ENCODE measurements at places on chromosomes 11 and 22.

GRCh38 chr11:7546324-7546791, 32.6 kb downstream of the PPFIBP2 start:
- no peak for DNase-seq

GRCh38 chr11:61095021-61095420, 7.3 kb upstream of the CD5 start:
- no peak for DNase-seq

DNA sequence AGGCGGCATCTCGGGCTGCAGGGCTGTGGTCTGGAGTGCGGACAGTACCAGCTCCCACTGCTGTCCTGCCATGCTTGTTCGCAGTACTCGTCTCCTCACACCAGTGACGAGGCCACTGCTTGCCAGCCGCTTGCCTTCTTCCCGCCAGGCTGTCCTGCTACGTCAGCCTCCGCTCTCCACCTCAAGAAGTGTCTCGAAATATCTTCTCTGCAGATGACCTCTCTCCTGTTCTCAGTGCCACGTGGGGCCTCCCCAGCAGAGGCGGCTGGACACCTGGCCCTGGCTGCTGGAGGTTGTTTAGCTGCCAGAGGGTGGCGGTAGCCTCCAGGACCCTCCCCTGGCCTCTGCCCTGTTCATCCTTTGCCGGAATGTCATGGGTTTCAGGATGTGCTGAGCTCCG, 3.1 kb upstream of the CCDC188 start:
- DNase-seq = no peak

- DNase-seq = no peak
These were observed 2.4 kb upstream of the LGALS1 start for GRCh38 chr22:37672920-37673455.

DNA sequence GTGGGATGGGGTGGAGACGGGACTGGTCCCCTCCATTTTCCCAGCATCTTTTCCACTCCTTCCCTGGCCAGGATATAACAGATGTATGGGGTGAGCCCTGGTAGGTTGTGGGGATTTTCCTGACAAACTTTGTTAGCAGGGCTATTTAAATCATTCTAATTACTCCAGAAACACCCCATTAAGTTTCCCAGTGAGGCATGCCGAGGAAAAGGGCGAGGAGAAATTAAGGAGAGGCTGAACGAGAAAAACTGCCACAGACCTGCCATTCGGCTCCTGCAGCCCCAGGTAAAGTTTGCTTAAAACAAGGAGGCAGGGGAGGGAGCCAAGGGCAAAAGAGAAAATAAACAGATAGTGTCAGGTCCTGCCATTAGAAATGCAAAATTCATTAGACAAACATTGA, 428.2 kb downstream of the BUD13 start:
- DNase-seq = no peak

DNA sequence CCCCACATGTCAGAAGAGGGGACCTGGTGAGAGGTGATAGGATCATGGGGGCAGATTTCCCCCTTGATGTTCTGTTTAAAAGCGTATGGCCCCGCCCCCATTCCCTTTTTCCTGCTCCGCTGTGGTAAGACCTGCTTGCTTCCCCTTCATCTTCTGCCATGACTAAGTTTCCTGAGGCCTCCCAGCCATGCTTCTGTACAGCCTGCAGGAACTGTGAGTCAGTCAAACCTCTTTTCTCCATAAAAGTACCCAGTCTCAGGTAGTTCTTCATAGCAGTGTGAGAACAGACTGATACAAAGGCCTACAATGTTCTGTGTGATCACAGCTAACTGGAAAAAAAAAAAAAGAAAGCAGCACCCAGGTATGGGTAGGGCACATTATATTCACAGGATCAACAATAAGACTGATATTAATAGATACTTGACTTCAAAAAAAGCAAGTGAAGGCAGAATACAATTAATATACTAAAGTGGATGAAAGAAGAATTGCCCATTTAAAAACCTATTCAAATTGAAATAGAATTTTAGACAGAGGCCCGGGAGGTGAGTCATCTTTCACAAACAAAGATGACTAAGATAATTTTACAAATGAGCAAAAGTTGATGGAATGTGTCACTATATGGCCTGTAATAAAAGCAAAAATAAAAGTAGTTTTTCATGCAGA, 1.7 kb upstream of the OR52K1 start:
- no peak for DNase-seq

DNA sequence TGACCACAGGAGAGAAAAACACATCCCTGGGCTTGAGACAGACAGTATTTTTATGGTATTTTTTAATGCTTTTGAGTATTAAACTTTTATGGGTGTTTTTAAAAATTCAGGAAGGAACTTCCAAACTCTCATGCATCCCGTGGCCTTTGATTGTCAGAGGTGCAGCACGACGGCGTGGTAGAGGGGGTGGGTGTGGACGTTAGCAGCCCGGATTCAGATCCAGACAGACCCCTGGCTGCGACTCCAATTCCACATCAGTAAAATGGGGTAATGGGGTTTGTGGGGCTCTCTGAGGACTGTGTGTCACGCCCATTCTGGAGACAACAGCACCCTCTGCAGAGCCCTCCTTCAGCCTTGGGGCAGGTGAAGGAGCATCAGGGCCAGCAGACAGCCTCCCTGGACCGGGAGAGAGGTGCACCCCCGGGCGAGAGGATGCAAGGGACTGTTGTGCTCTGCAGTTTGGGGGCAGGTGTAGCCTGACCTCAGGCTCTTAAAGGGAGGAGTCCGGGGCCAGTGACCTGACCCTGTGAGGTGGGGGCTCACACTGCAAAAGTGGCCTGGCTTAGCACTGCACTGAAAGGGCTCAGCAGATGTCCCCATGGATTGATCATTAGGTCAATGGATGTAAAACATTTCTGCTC, 1024.3 kb downstream of the TBC1D22A start:
- no peak for DNase-seq

DNA sequence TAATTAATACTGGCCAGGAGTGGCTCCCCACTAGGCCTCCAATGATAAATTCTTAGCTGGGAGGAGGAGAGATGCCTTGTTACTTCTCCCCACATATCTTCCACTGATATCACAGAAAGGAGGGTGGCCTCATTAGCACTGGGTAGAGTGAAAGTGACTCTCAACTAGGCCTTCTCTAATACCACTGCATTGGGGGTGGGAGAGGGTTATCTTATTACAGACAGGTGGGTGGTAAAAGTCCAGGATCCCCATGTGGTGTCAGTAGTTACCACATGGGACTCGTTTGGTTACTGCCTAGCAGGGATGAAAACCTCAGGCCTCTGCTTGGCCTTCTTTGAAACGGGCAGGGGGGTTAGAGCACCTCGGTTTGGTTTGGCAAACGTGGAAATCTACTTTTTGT, 167.3 kb downstream of the UVRAG start:
- no peak for DNase-seq

GRCh38 chr11:74256378-74257133, 54.9 kb downstream of the P4HA3 start:
- no peak for DNase-seq

DNA sequence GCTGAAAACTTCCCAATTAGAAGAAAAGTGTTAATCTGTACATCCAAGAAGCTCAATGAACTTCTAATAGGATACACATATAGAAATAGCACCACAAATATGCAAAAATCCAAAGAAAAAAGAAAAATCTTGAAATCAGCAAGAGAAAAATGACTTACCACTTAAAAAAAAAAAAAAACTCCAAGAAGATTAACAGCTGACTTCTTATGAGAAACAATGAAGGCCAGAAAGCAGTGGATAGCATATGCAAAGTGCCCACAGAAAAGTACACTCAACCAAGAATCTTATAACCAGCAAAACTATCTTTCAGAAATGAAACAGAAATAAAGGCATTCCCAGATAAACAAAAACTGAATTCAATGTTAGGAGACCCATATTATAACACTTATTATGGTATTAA, 29.9 kb upstream of the OR5B12 start:
- DNase-seq = no peak

DNA sequence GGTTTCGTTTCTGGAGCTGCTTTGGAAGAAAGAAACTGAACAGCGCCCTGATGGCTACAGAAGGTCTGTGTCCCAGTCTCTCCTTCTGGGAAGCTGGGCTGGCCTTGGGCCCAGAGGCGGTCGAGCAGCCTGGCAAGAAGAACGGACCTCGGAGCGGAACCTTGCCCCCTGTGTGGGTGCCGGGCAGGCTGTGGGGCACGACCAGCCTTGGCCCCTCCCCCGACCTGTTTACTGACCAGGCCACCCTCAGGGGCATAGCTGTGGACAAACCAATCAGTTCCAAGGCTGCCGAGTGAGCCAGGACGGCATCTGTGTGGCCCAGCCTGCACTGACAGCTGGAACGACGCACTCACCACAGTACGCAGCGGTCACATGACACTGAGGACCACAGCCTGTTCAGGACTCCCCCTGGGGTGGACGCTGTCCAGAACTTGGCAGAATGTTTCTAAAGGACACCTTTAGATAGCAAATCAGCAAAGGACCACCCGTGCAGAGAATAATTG, 7.2 kb downstream of the PIM3 start:
- DNase-seq = no peak

- DNase-seq = no peak
These were observed 64.0 kb downstream of the SCN3B start for GRCh38 chr11:123590296-123590912.

DNA sequence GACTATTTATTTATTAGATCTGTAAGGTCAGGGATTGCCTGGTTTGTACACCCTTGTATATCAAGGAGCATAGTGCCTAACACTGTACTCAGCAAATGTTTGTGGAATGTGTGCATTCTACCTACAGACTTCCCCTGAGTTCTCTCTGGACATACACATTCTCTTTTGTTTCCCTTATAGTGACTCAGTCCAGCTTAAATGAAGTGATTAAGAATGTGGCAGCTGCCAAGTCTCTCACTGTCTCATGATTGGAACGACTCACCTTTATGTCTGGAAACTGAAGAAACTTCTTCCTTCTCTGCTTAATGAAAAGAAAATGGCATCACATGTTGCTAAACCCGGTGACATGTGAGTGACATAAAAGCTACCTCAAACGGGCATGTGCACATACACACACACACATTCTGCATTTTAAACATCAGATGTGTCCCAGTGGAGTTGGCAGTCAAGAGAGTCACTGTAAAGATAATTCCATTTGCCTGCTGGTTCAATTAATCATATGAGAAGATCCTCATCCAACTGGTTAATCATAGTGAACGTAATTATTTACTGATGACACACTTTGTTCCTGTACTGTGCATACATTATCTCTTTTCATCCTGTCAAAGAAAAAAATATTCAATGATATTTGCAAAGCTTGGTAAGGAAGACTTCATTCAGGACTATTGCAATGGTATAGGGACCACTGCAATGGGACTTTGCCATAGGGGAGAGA, 42.8 kb downstream of the GLYAT start:
- DNase-seq = no peak

DNA sequence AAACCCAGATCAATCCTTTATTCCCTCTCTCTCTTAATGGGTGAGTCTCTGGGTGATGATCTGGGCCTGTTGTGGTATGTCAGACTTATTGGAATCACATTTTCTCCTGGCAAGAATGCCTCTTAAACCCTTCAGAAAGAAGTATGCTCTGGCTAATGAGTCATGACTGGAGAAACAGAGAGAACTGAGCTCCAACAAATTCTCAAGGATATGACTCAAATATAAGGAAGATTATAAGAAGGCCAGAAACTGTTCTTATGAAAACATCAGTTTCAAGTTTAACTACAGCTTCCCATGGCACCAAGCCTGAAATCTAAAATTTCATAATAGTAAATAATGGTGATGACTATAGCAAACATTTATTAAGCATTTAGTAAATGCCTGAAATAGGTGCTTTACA, 83.9 kb downstream of the OR5AK2 start:
- no peak for DNase-seq

GRCh38 chr22:37533995-37534394, 14.8 kb upstream of the CARD10 start:
- DNase-seq = no peak

GRCh38 chr11:124892750-124893454, 4.8 kb downstream of the ROBO4 start:
- no peak for DNase-seq

GRCh38 chr11:120626791-120627190, 115.2 kb downstream of the GRIK4 start:
- DNase-seq = no peak

DNA sequence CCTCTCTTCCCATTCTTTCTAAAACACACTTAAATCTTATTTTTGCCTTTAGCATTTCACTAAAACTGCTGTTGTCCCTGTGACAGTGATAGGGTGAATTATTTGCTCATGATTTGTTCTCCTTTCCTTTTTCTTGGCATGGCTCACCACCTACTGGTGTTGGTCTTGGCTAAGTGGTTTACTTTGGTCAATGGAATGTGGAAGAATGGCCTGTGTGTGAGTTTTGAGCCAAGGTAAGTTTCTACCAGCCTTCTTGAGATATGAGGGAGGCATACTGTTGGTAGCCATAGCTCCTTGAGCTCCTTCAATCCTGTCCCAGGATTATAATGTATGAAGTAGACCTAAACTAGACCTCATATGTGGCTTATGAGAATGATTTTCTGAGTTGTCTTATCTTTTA, 506.3 kb upstream of the RAG2 start:
- no peak for DNase-seq

GRCh38 chr11:57982776-57983175, 40.9 kb upstream of the OR9Q1 start:
- no peak for DNase-seq

- DNase-seq = no peak
These were observed 3.9 kb downstream of the MAML2 start for GRCh38 chr11:96338910-96339705.

DNA sequence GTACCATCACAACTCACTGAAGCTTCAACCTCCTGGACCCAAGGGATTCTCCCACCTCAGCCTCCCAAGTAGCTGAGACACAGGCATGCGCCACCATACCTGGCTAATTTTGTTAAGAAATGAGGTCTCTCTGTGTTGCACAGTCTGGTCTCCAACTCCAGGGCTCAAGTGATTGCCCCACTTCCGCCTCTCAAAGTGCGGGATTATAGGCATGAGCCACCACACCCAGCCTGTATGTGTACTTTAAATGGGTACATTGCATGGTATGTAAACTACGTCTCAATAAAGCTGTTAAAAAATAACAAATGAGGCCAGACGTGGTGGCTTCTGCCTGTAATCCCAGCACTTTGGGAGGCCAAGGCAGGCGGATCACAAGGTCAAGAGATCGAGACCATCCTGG, 36.2 kb upstream of the DDX6 start:
- DNase-seq = no peak

GRCh38 chr11:21564833-21565682, 627.8 kb upstream of the ANO5 start:
- no peak for DNase-seq

DNA sequence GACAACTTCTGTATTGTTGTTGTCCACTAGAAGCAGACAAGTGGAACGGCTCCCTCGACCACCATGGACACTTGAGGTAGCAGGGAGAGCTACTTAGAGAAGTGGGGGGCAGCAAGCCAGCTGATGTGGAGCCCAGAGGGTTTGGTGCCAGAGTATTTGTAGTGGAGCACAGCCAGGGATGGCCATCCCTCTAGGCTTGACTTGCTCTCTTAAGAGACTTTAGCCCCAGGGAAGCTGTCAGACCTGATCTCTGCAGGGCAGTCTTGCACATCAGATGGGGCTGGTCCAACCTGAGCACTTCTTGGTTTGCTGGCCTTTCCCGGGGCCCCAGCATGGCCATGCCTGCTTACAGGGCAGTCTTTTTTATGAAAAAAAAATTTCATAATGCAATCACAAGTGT, 15.0 kb upstream of the TMEM135 start:
- DNase-seq = no peak

Data from activated T-helper 1 cell treated with anti-CD3 and anti-CD28 coated beads, Interleukin-2, amount 50 U/mL, for 16 hours (primary cell).